ENCODE measurements at places on chromosomes 7 and 10. TPM values are rescaled to one million over a fixed set of nuclear protein-coding genes. Genes with fewer than 3 reads are reported as not detected.

Gene CCDC186
- 62.1 TPM for total RNA-seq

Gene NEURL1
- total RNA-seq = 0.16 TPM

Gene SRGN
- 208 TPM for total RNA-seq

Gene CWF19L1
- 25.2 TPM for total RNA-seq

Gene CDHR1
- total RNA-seq = 0.16 TPM

Gene NAT16
- not detected for total RNA-seq

Gene HNRNPH3
- total RNA-seq = 65.9 TPM

Measured in breast epithelium (tissue), 4 donors.